Regular cardiac myocyte (primary cell): ENCODE measurements at places on chromosomes 12 and 14. TPM values are rescaled to one million over a fixed set of nuclear protein-coding genes. Genes with fewer than 3 reads are reported as not detected.

The KRT82 gene
- not detected in 2 replicates for total RNA-seq

The PRB2 gene
- not detected in 2 replicates for total RNA-seq

The ARL1 gene
- total RNA-seq = 126 and 134 TPM in 2 replicates

The INSM2 gene
- under 0.01 TPM in 1 of 2 replicates, not detected in the other for total RNA-seq

The VASH1 gene
- 2.7 and 3.9 TPM in 2 replicates for total RNA-seq

The CCDC38 gene
- total RNA-seq = under 0.01 TPM in 2 replicates

The SLC39A2 gene
- total RNA-seq = 0.28 TPM in 1 of 2 replicates, not detected in the other

The ARHGEF25 gene
- 12.5 and 27.1 TPM in 2 replicates for total RNA-seq

The STYK1 gene
- 2.0 and 4.8 TPM in 2 replicates for total RNA-seq

The GNB3 gene
- 1.4 and 2.5 TPM in 2 replicates for total RNA-seq

The CCDC175 gene
- total RNA-seq = not detected in 2 replicates

The AEBP2 gene
- 22.8 and 27.1 TPM in 2 replicates for total RNA-seq

The ZDHHC22 gene
- total RNA-seq = not detected in 2 replicates

The ACACB gene
- total RNA-seq = 2.3 and 3.9 TPM in 2 replicates

The ABCC9 gene
- total RNA-seq = 14.0 and 51.0 TPM in 2 replicates

The BEST3 gene
- under 0.01 and 0.28 TPM in 2 replicates for total RNA-seq

The SLC6A12 gene
- 0.19 TPM in 1 of 2 replicates, not detected in the other for total RNA-seq

The TC2N gene
- 0.19 and 0.56 TPM in 2 replicates for total RNA-seq

The P2RX7 gene
- total RNA-seq = under 0.01 and 1.1 TPM in 2 replicates

The AMIGO2 gene
- 28.2 and 30.3 TPM in 2 replicates for total RNA-seq

The IL26 gene
- under 0.01 TPM in 1 of 2 replicates, not detected in the other for total RNA-seq

The C1S gene
- 24.7 and 213 TPM in 2 replicates for total RNA-seq

The GSKIP gene
- total RNA-seq = 44.7 and 66.5 TPM in 2 replicates

The LIMA1 gene
- 113 and 140 TPM in 2 replicates for total RNA-seq

The ANHX gene
- total RNA-seq = not detected in 2 replicates

The POTEM gene
- not detected in 2 replicates for total RNA-seq

The NRDE2 gene
- total RNA-seq = 7.9 and 8.6 TPM in 2 replicates

The VRTN gene
- total RNA-seq = not detected in 2 replicates

The DNAH10 gene
- total RNA-seq = 0.58 and 20.0 TPM in 2 replicates
